ENCODE measurements at places on chromosomes 4 and X.

DNA sequence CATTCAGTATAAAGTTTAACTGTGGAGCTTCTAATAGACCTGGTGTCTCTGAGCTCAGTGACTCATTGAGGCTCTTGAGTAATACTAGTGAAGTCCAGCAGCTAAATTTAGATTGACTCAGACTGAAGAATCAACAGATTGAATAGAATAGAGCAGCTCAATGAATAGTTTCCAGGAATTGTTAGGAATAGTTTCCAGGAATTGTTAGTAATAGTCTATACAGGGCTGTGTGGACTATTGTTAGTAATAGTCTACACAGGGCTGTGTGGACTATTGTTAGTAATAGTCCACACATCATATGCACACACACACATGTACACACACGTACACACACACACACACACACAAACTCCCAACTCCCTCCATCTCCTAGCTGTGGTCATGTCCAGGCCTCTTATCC is 3.0 kb downstream of the GIMD1 start:
- DNase-seq, result no peak

GRCh38 chr4:47002580-47002979 is 9.2 kb upstream of the GABRA4 start:
- no peak for DNase-seq

DNA sequence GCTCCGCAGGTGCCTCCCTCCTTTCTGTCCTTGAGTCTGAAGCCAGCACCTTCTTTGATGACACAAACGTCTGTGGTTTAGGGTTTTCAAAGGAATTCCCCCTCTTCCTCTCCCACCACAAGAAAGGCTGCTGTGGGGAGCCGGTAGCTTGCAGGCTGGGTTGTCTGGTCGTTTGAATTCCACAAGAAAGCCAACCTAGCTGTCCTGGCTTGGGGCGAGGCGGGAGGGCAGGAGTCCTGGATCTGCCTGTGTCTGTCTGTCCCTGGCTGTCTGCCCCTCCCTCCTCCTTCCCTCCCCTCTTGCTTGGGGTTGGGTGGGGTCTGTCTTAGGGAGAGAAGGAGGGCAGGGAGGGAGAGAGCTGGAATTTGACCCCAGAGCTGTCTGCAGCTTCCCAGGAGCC is 56.3 kb downstream of the SHROOM2 start:
- no peak for DNase-seq

- DNase-seq, result no peak
These were observed 1.7 kb upstream of the GPR143 start for GRCh38 chrX:9767375-9767774.

DNA sequence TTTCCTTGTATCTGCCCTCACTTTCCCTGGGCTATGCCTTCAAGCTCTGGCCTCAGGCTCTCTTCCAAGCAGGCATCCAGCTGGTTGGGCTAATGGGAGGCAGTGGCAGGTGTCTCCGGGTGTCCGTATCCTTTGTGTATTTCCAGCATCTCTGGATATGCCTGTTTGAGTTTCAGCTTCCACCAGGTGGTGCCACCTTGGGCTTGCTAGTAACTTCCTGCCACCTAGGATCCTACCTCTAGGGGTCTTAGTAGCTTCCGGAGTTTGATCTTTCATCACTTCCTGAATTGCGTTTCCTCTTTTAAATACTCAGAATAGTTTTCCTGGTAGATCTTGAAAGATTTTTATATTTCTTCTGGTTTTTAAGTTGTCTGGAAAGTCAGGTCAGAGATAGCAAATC is 23.2 kb upstream of the ANOS1 start:
- DNase-seq, result no peak

DNA sequence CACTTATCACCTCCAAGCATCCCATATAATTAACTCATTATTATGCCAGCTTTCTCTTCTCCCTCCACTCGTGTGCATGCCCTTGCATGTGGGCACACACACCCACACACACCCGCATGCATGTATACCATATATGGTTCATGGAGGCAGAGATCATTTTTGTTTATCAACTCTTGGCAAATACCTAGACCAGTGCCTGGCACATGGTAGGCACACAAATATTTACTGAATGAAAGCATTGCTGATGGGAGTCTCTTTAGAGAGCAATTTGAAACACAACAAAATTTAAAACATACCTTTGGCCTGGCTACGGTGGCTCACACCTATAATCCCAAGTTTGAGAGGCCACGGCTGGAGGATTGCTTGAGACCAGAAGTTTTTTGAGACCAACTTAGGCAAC is 51.1 kb upstream of the SLC10A4 start:
- DNase-seq, result no peak

Data from NCI-H2227 treated with DMSO at 0.1 percent for 48 hours (cell line).